ENCODE measurements at places on chromosomes 2 and 18.

DNA sequence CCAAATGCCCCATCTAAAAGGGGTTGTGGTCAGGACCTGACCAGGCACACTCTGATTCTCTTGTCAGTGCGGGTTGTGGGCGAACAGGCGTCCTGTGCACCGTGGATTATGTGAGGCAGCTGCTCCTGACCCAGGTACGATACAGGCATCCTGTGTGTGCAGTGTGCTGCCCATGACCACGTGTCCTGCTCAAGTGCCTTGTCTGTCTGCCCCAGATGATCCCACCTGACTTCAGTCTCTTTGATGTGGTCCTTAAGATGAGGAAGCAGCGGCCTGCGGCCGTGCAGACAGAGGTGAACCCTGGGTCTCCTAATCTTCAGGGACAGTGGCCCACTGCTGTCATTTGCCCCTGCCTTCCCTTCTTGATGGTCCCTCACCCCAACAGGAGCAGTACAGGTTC is 14.6 kb downstream of the PTPN18 start:
- DNase-seq: no peak

- no peak for DNase-seq
Measured at GRCh38 chr2:8004250-8004681, 677.6 kb upstream of the ID2 start.

GRCh38 chr2:227890495-227891079 is 19.2 kb downstream of the DAW1 start:
- peak; percentile 25 for DNase-seq

- no peak for DNase-seq
Measured at GRCh38 chr2:226891780-226892590, 56.1 kb downstream of the RHBDD1 start.

- DNase-seq: no peak
Measured at GRCh38 chr2:182694189-182694588, 21.9 kb upstream of the DNAJC10 start.

DNA sequence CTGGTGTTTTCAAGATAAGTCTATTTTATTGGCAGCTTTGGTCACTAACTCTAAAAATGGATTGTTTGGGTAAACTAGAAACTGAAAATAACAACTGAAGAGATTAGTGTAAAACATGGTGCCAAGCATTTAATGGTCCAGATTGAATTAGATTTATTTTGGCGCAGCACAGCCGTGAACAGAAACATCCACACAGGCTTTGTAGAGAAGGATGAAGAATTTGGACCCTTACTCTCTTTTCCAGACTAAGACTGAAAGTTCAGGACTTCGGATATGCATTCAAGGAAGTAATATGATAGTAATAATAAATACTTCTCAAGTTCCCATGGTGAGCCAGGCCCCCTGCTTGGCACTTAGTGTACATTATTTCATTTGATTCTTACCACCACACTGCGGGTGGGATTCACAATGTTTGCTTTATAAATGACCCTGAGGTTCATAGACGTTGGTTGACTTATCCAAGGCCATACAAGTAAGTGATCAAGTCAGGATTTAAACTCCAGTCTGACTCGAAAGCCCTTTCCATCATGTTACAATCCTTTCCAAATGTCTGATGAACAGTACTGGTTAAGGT is 54.2 kb upstream of the ITGB6 start:
- DNase-seq: no peak

- DNase-seq: no peak
Measured at GRCh38 chr2:237435844-237436587, 22.1 kb upstream of the COL6A3 start.

GRCh38 chr2:146807568-146808168 is 1037.2 kb upstream of the ACVR2A start:
- DNase-seq: no peak

GRCh38 chr2:180413336-180413735 is 406.2 kb upstream of the CWC22 start:
- no peak for DNase-seq

DNA sequence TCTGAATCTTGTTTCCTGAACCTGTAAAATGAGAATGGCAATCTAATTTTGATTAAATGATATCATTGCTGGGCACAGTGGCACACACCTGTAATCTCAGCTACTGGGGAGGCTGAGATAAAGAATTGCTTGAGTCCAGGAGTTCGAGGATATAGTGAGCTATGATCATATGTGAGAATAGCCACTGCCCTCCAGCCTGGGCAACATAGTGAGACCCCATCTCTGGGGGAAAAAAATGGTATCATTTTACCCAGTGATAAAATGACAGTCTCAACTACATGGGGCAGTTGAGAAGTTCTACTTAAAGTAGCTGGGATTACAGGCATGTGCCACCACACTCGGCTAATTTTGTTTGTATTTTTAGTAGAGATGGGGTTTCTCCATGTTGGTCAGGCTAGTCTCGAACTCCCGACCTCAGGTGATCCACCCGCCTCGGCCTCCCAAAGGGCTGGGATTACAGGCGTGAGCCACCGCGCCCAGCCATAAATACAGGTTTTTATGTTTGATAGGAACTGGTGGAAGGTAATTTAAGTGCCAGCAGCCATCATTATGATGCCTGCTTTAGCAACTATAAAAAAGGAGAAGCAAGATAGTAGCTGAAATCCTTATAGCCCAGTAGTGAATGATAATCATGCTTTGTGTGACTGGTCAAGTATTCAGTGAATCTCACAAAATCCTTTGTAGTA is 17.0 kb downstream of the BZW1 start:
- no peak for DNase-seq

- peak; percentile 3 for DNase-seq
Measured at GRCh38 chr2:167264380-167264779, 376.1 kb downstream of the XIRP2 start.

DNA sequence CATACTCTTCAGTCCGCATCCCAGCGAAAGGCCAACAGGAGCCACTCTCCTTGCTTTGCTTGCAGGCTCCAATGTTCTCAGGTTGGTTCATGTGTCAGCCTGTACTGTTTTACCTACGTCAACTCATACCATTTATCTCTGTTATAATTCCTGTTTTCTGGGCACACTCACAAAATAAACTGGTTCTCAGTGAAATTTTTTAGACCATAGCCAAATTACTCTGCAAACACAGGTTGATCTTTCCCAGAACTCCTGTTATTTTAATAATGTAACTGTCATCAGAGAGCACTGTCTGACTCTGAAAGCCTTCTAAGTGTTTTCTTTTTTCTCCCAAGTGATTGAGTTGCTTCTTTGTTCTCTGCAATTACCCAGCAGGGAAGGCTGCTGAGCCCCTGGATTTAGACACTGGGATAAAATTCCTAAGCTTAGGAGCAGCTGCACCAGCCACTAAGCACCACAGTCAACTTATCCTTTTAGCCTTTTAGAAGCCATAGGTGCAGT is 111.6 kb upstream of the PIEZO2 start:
- no peak for DNase-seq

GRCh38 chr2:213751446-213751845 is 467.2 kb downstream of the SPAG16 start:
- no peak for DNase-seq

- DNase-seq: no peak
Measured at GRCh38 chr2:146301287-146301686, 1543.5 kb upstream of the ACVR2A start.

DNA sequence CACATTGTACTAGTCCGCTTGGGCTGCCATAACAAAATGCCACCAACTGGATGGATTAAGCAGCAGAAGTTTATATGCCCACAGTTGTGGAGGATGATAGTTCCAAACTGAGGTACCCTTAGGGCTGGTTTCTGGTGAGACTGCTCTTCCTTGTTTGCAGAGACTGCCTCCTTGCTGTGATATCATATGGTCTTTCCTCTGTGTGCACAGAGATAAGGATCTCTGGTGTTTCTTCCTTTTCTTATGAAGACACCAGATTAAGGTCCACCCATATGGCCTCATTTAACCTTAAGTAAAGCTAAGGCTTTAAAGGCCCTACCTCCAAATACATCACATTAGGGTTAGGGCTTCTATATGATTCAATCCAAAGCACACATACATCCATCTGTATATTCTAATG is 738.2 kb upstream of the GCFC2 start:
- DNase-seq: no peak

GRCh38 chr2:203201426-203201825 is 37.4 kb upstream of the CYP20A1 start:
- no peak for DNase-seq

DNA sequence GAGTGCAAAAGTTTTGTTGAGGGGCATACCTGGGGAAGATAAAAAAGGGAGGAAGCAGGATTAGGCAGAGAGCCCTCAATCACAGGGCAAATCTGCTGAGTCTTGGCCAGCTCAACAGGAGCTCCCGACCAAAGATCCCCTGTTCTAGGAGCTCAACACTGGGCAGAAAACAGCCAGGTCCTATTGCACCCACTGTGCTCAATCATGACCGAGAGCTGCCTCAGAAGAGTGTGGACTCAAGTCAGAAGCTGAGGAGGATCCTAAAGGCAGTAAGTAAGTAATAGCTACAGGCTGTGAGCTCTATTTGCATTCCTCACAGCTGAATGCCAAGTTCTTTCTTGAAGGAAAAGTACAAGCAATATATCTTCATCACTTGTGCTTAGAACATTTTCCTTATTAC is 334.4 kb upstream of the NRP2 start:
- DNase-seq: no peak

GRCh38 chr18:33291539-33291938 is 149.0 kb downstream of the CCDC178 start:
- DNase-seq: no peak

DNA sequence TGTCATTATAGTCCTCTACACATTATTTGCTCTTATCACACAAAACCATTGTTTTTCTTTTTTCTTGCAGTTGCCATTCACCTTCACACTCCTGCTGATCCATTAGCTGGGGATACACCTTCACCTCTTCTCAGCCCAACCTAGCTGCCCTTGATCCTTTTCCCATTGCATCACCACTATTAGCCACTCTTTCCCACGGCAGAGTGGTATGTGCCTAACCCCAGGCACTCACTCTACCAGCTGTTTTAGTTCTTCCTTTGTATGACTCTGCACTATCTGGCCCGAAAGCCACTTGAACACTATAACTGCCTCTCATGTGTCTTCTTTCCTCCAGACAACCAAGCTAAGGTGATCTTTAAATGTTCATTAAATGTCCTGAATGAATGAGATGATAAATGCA is 145.4 kb upstream of the PIK3C3 start:
- no peak for DNase-seq

GRCh38 chr2:12116228-12116750 is 369.9 kb downstream of the LPIN1 start:
- DNase-seq: no peak

- DNase-seq: no peak
Measured at GRCh38 chr2:10303181-10303693, 533 bp downstream of the HPCAL1 start.

- no peak for DNase-seq
Measured at GRCh38 chr2:236748385-236748784, 178.8 kb downstream of the ACKR3 start.

DNA sequence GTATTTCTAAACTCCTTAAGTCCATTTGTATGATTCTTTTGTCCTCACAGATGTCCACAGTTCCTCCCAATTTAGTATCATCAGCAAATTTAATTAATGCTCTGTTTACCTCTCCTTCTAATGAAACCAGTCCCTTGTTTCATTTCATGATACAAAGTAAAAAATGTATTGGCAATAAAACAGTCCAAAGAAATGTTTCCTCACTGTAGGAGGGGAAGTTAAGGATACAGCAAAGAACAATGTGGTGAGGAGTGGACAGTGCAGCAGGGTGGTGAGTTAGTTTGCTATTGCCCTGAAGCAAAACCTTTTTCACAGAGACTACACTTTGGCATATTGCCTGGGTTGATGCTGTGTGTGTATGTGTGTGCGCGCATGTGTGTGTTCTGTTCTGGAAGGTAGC is 401.5 kb downstream of the ARHGAP15 start:
- no peak for DNase-seq

DNA sequence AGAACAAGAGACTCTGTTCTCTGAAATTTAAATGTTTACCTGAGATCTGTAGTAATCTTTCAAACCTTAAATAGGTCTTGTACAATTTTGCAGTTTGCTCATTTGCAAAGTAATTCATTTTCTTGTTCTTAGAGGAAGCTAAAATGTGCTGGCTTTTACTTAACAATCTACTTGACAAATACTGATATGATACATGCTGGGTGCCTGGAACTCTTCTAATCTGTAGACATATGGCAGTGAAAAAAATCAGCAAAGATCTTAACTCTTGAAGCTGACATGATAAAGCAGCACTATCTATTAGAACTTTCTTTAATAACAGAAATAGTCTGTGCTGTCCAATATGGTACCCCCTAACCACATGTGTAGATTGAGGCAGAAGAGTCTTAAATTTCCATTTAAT is 1352.8 kb upstream of the SLC39A10 start:
- no peak for DNase-seq

- DNase-seq: no peak
Measured at GRCh38 chr18:49381267-49381845, 79.1 kb downstream of the DYM start.

DNA sequence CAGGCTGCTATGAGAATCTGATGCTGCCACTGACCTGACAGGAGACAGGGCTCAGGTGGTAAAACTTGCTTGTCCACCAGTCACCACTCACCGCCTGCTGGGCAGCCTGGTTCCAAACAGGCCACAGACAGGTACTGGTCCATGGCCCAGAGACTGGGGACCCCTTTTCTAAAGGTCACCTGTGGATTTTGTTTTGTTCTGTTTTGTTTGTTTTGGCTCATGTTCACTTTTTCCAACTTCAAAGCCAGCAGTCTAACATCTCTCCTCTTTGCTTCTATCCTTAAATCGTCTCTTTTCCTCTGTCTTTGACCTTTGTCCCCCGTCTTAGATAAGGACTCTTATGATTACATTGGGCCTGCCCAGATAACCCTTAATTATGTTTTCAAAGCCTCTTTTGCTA is 3.3 kb upstream of the CERKL start:
- DNase-seq: no peak

DNA sequence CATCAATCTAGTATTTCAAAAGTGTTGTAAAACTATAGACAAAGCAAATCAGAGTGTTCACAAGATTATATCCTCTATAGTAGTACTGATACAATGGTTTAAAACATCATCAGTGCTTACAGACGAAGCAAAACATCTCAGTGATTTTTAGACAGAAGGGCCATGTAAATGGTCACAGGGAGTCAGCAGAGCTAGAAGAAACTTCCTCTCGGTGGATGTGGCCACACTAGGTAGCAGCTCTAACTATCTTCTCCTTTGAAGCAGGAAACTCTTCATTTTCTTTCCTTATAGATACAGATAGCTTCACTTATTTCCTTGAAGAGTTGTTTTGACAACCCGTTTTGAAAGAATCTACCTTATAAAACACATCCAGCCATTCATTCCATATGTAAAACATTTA is 80.4 kb upstream of the CD226 start:
- no peak for DNase-seq

DNA sequence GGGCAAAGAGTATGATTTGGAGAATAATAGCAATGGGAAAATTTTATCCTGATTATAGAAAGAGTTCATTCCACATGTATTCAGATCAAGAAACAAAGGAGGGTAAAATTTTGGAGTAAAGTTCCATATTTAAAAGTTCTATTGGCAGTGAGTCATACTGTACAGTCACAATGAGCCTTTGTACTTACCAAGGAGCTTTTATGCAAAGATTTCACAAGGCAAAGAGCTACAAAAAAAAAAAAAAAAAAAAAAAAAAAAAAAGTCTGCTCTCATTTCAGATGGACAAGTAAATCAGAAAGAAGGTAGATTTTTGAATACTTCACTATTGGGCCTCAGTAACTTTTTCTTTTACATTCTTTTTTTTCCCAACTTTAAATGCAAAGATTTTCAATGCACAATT is 1802.2 kb upstream of the PIK3C3 start:
- no peak for DNase-seq

GRCh38 chr2:44579115-44579836 is 217.5 kb downstream of the CAMKMT start:
- no peak for DNase-seq
